ENCODE measurements at places on chromosomes 3 and 15.

- no peak overlapping the region for H3K27ac ChIP-seq
- H3K36me3 ChIP-seq, result no peaks in the 10 kb centered on the region
- no peak for DNase-seq
- peaks cover 33% of the 10 kb centered on the region for H3K4me1 ChIP-seq
Observed at GRCh38 chr3:61768284-61769037, 207.1 kb downstream of the PTPRG start.

DNA sequence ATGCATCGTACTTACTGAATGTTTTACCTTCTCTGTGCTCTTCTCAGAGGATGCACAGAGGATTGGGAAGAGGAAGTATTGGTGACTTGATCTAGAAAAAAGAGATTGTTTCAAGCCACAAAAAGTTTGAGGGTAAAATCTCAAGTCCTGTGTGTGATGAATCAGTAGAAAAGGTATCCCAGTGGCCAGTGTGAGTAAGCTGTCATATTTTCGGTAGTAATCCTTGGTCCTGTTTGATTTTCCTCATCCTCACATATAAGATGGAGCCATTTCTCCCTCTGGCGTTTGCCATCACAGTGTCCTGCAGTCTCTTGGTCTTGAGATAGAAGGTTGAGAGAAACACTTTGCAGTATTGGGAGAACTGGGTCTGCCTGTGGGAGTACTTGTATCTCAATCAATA is 166.8 kb downstream of the LPP start:
- DNase-seq, result no peak
- no peak overlapping the region for H3K4me3 ChIP-seq
- no peak overlapping the region for H3K27ac ChIP-seq
- peaks cover 14% of the 10 kb centered on the region for H3K4me1 ChIP-seq
- H3K36me3 ChIP-seq, result no peaks in the 10 kb centered on the region

DNA sequence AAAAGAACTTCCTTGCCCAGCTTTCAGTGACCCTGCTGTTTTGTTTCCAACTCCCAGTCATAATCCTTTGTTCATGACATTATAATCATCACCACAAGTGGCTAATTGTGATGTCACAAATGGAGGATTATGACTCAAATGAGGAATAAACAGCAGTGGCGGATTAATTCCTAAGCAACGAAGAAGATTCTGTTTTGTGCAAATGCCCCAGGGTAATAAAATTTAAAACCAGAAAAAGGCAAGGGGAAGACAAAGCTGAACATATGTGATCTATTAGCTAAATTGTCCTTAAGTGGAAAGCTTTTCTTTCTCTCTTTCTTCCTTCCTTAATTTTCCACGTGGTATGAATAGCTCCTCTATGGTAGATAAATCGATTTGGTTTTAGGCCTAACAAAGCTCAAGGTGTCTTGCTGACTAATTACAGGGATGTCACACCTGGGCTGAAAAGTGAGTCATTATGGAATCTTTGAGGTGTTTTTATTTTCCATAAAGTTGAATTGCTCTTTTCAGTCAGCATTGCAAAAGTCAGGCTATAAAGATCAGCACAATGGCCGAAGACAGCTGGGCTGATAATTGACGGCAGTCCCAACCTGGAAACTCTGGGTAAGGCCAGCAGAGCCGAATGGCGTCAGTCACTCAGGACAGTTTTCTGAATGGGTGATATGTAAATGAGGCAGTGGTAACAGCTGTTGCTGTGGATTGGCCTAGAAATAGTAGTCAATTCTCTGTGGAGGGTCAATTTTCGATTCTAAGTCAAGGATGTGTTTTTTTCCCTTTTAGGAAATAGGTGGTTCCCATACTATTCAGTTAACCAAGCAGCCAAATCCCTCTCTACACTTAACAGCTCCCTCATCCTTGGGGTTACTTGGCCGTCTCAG is 121.5 kb downstream of the PTPRG start:
- H3K27ac ChIP-seq, result peak overlapping the region; percentile 21
- no peak for DNase-seq
- no peaks in the 10 kb centered on the region for H3K27me3 ChIP-seq
- peaks cover 36% of the 10 kb centered on the region for H3K4me1 ChIP-seq
- H3K4me3 ChIP-seq, result no peak overlapping the region
- H3K36me3 ChIP-seq, result no peaks in the 10 kb centered on the region

- H3K4me1 ChIP-seq, result peaks cover 28% of the 10 kb centered on the region
- H3K27me3 ChIP-seq, result no peaks in the 10 kb centered on the region
- H3K27ac ChIP-seq, result no peak overlapping the region
- H3K4me3 ChIP-seq, result no peak overlapping the region
Observed at GRCh38 chr3:61646851-61647525, 85.6 kb downstream of the PTPRG start.

DNA sequence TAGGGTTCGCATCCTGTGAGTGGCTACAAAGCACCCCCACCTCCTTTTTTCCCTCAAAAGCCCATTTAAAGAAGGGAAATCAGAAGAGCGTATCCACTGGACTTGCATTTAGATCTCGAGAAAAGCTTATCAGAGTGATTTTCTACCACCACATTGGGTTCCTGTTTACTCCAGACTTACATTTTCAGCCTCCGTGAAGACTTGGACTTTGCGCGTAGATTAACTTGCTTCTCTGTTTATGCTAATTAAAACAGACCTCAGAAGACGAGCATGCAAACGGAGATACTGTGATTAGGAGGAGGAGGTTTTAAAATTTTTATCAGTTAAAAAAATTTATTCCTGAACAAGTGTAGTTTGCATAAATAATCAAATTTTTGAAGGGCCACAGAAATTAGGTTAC is 115.7 kb downstream of the AKAP13 start:
- no peaks in the 10 kb centered on the region for H3K27me3 ChIP-seq
- no peak overlapping the region for H3K4me3 ChIP-seq
- DNase-seq, result no peak
- no peaks in the 10 kb centered on the region for H3K36me3 ChIP-seq
- H3K4me1 ChIP-seq, result peaks cover 33% of the 10 kb centered on the region

GRCh38 chr15:35958021-35958420 is 412.1 kb upstream of the DPH6 start:
- H3K4me1 ChIP-seq, result no peaks in the 10 kb centered on the region
- H3K36me3 ChIP-seq, result no peaks in the 10 kb centered on the region
- no peak overlapping the region for H3K27ac ChIP-seq
- H3K27me3 ChIP-seq, result no peaks in the 10 kb centered on the region
- no peak overlapping the region for H3K4me3 ChIP-seq

GRCh38 chr3:126433105-126433430 is 38.4 kb downstream of the CFAP100 start:
- peaks cover 6% of the 10 kb centered on the region for H3K4me1 ChIP-seq
- H3K27me3 ChIP-seq, result no peaks in the 10 kb centered on the region
- no peaks in the 10 kb centered on the region for H3K36me3 ChIP-seq
- peak overlapping the region; percentile 15 for H3K27ac ChIP-seq

- no peaks in the 10 kb centered on the region for H3K4me1 ChIP-seq
- H3K4me3 ChIP-seq, result no peak overlapping the region
- no peaks in the 10 kb centered on the region for H3K36me3 ChIP-seq
Observed at GRCh38 chr3:59751606-59752005, 701.8 kb upstream of the CFAP20DC start.

GRCh38 chr3:162938083-162938482 is 1441.5 kb downstream of the OTOL1 start:
- no peak overlapping the region for H3K27ac ChIP-seq
- H3K4me3 ChIP-seq, result no peak overlapping the region
- no peaks in the 10 kb centered on the region for H3K36me3 ChIP-seq
- no peak for DNase-seq
- no peaks in the 10 kb centered on the region for H3K27me3 ChIP-seq

DNA sequence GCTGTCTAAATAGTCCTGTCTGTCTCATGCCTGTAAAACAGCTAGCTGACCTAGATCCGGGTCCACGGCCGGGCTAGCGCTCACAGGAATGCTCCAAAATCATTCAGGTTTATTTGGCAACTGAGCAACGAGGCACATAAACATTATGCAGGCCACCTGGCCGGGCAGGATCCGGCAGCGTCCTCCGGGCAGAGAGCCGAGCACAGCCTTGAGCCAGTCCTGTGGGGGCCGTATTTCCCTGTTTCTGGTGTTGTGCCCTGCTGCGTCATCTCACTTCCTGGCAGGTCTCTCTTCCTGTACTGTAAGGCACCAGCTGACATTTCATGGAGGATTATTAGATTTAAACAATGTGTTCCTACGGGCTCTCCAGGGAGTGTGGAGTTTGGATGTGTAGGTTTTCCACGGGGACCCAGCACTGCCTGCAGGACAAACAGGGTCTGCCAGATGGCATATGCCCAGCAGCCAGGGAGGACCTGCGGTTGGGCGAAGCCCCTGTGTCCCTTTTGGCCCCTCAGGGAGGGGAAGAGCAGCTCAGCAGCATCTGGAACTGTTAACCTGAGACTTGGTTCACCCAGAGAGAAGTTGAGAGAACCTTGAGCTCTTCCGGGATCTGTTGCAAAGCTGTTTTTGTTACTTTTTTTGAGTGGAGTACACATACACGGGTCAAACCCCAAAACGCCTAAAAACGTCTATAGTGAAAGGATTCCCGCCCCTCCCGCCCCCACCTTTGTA is 16.6 kb upstream of the LRRK1 start:
- H3K4me1 ChIP-seq, result peaks cover 46% of the 10 kb centered on the region
- peaks cover 17% of the 10 kb centered on the region for H3K36me3 ChIP-seq
- H3K4me3 ChIP-seq, result peak overlapping the region; percentile 54
- H3K27ac ChIP-seq, result peak overlapping the region; percentile 88
- peak; percentile 80 for DNase-seq
